ENCODE measurements at places on chromosomes 12 and 14. TPM values are rescaled to one million over a fixed set of nuclear protein-coding genes. Genes with fewer than 3 reads are reported as not detected.

Gene CMA1
- total RNA-seq = not detected

Gene ATN1
- total RNA-seq = 16.9 TPM

Gene ESYT1
- total RNA-seq = 396 TPM

Gene SSTR1
- total RNA-seq = 1.2 TPM

Gene TMEM229B
- 2.0 TPM for total RNA-seq

Gene CLMN
- 1.5 TPM for total RNA-seq

Gene ACVRL1
- 164 TPM for total RNA-seq

Gene ZNF384
- total RNA-seq = 13.2 TPM

Gene COL2A1
- under 0.01 TPM for total RNA-seq

Gene KRT72
- not detected for total RNA-seq

Gene EIF2B2
- total RNA-seq = 58.8 TPM

Gene INHBC
- not detected for total RNA-seq

Gene CLBA1
- total RNA-seq = 9.8 TPM

Gene CFAP73
- not detected for total RNA-seq

Data from smooth muscle cell of trachea (primary cell).